ENCODE measurements at places on chromosomes 1 and 21. TPM values are rescaled to one million over a fixed set of nuclear protein-coding genes. Genes with fewer than 3 reads are reported as not detected.

DNA sequence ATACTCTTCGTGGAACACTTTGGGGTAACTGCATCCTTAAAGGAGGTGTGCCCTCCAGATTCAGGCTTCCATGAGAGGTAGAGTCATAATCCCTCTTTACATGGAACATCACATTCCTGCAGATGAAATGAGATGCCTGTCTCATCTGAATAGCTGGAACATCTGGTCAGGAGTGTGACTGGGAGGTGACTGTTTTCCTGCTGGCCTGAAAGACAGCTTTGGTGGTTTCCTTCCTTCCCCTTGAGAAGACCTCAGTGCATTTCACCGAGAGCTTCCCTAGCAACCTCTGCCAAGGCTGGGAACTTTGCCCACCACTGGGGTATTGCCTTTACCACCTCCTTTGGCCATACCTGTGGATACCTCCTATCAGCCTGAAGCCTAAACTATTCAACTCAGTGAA is 46.7 kb upstream of the GUCA2A start:
- DNase-seq = no peak

- no peak for DNase-seq
Observed at GRCh38 chr1:72634946-72635345, 352.6 kb upstream of the NEGR1 start.

USP48 gene
- total RNA-seq = 133 TPM

DNA sequence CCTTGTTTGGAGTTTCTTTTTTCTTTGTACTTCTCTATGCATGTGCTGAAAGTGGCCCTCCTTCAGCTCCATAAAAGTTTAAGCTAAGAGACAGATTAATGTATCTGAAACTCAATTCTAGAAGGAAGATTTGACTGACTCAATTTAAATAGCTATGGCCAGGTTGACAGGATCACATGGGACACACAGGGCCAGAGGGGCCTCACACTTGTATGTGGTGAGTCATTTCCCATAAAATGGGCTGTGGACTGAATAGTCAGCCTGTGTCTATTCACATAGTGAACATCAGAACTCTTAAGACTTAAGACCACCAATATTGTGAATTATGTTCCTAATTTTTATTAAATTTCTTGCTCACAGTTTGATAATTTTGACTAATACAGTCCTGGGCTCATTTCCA is 45.7 kb upstream of the DEPDC1 start:
- no peak for DNase-seq

DNA sequence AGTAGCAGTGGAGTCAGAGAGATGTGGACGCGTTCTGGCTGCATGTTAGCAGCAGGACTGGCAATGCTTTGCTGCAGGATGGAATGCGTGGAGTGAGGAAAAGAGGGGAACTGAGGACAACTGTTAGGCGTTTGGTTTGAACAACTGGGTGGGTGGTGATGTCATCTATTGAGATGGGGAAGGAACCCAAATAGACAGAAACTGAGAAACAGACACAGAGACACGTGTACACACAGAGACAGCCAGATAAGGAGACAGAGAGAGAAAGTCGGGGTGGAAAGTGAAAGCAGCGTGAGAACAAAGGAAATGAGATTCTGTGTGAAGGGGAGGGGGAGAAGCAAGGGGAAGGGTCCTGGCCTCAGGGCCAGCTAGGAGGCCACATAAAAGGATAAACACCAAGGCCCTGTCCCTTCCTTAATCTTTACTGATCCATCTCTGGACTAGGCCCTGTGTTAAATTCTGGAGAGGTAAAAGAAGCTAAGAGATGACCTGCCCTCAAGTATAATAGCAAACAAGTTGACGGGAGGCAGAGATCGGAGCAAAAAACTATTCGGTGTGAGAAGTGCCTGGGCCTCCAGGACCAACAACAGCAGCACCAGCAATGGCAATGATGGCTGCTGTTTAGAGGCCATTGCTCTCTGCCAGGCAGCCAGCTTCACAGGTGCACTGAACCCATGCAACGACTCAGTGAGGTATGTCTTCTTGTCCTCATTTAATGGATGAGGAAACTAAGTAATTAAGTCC is 31.6 kb downstream of the VWA5B1 start:
- DNase-seq = no peak

KLHDC9 gene
- not detected for total RNA-seq

DNA sequence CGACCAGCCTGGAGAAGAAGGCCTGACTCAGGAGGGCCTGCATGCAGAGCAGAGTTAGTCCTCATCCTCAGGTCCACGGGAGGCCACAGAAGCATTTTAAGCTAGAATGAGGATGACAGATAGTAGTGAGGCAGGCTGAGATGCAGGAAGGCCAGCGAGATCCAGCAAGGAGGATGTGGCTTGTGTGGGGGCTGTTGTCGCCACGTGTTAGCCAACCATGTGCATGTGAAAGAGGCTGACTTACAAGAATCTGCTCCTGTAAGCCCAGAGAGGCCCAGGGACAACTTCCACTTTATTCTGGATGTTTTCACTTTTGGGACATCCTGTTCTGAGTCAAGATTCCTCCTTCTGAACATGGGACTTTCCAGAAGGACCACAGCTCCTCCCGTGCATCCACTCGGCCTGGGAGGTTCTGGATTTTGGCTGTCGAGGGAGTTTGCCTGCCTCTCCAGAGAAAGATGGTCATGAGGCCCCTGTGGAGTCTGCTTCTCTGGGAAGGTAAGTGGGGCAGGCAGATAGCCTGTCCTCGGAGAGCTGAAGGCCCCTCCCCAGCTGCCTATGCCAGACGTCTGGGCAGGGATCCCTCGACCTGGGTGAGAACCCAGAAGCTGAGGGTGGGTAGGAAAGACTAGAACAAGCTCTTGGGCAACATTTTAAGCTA is at the start of gene SLAMF8:
Gene SLAMF8 (plus strand): TSS at position 433 of the 661 bp plus-strand sequence. CDS start 26 bp downstream, at position 459.
- no peak for DNase-seq

DNA sequence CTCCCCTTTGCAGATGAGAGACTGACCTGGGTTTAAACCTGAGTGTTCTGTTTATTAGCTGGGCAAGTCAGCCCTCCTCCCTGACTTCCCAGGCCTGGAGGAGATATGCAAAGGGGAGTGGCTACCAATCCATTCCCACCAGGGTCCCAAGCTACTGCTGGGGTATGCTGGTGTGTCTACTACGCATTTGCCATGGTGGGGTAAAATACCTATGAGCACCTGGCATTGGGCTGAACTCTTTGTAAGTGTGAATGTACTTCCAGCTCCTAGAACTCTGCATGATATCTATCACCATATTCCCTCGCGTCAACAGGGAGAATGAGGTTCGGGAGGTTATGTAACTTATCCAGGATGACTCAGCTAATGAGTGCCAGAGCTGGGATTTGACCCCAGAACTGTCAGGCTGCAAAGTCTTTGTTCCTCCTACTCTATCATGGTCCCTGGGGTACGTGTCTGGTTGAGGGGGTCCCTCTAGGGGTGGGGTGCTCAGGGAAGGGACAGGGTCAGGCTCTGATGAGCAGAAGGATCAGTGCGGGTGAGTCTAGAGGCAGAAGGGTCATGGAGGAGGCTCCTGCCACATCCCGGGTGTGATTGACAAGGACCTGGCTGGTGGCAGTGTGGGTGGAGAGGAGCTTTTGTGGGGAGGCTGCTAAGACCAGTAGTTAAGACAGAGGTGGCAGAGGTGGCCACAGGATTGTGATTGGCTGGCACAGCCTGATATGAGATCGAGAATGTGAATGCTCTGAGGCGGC is 16.7 kb downstream of the AMPD2 start:
- no peak for DNase-seq

DNA sequence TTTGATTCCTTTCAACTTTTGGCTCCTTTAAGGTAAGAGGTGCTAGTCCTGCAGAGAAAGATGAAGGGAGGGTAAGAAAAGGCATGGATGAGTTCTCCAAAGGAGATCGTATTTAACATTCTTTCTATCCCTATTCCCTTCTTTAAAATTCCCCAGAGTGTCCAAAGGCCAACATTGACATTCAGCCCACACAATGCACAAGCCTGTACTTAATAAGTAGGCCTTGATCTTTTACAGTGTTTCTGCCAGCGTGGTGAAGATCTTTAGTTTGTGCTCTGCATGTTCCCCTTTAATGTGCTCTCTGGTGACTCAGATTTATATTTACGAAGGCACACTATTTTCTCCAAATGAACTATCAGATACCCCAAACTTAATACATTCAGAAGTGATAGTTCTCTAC is 582.5 kb upstream of the RGS18 start:
- no peak for DNase-seq

LRRC39 gene
- 0.32 TPM for total RNA-seq

GRCh38 chr1:85555867-85556573 is 24.5 kb upstream of the CCN1 start:
- DNase-seq = no peak

MKNK1 gene
- total RNA-seq = 48.7 TPM

LCE2B gene
- total RNA-seq = not detected

- no peak for DNase-seq
Observed at GRCh38 chr1:111833334-111833733, 77.6 kb downstream of the DDX20 start.

DNA sequence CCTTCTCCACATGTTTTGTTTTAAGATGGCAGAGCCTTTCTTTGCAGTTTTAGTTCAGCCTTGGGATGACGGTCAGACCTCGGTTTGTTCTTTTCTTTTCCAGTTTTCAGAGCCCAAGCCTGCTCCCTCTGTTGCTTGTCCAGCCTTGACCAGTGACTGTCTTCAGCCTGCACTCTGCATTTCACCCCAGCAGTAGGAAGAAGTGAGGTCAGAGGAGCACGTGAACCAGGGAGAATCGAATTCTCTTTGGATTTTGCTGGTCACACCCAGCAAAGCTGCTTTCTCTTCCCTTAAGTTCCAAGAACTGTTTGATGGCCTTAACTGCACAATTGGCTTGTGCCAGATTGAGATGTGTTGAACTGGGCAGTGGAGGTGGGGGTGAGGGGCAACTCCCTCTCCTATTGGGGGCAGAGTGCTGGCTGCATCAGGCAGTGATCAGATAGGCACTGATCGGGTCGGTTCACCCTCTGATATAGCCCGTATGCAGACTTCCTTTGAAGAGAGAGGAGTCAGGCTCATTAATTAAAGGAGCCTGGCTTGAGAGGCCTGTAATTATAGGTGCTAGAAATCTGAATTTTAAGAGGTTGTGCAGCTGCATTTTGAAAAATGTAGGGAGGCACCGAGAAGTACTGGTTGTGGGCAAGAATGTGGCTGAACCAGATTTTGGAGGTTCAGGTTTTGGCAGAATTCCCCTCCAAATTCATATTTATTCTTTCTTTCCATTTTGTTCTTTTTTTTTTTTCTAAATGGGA is 42.4 kb downstream of the PEX14 start:
- no peak for DNase-seq

TLR5 gene
- not detected for total RNA-seq

GRCh38 chr1:202968895-202969295 is 1.8 kb upstream of the CYB5R1 start:
- DNase-seq = peak; percentile 36

GRCh38 chr1:64675718-64676345 is 69.0 kb upstream of the RAVER2 start:
- no peak for DNase-seq

GRCh38 chr1:108828074-108828961 is 28.6 kb downstream of the AKNAD1 start:
- peak; percentile 74 for DNase-seq

HUNK gene
- total RNA-seq = not detected

DNA sequence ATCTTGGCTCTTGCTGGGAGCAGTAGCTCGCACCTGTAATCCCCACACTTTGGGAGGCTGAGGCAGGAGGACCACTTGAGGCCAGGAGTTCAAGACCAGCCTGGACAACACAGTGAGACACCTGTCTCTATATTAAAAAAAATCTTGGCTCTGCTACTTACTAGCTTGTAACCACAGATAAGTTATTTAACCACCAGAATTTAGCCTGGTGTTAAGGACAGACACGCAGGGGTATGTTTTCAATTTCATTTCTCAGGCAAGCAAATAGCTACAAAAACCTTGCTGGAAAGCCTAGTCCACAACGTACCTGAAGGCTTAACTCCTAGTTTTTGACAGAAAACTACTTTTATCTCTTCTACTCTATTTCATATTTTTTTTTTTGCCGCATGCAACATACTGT is 24.8 kb upstream of the GFI1 start:
- no peak for DNase-seq

DNA sequence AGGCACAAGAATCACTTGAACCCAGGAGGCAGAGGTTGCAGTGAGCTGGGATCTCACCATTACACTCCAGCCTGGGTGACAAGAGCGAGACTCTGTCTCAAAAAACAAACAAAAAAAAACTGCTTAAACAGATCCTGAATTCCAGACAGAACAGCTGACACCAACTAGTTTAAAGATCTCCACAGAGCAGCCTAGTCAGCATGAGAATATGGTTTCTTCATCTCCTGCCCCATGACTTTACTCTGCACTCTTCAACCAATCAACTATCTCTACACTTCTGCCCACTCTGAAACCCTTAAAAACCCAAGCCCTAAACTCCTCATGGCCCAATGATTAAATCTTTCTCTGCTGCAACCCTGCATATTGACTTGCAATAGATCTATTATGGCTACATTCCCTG is 7.5 kb upstream of the PRRC2C start:
- DNase-seq = no peak

C8A gene
- not detected for total RNA-seq

GRCh38 chr1:53589043-53589887 is 130.1 kb downstream of the DMRTB1 start:
- DNase-seq = peak; percentile 28

AUNIP gene
- 10.6 TPM for total RNA-seq

DNA sequence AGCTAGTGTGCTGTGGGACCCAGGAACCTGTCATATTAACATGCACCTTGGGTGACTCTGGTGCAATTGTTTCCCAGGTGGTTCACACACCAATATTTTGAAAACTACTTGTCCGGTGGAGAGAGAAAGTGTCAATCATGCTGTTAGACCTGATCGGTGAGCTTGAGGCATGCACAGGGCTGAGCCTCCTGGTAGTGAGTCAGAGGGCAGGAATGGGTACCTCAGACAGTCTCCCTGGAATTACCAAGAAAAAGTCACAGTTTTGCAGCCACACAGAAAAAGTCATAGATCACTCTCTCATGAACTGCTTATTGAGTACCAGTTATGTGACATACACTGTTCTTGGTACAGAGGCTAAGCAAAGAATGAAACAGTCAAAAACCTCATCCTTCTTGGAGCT is 140.1 kb upstream of the NFIA start:
- no peak for DNase-seq

OVAAL gene
- not detected for total RNA-seq

DNA sequence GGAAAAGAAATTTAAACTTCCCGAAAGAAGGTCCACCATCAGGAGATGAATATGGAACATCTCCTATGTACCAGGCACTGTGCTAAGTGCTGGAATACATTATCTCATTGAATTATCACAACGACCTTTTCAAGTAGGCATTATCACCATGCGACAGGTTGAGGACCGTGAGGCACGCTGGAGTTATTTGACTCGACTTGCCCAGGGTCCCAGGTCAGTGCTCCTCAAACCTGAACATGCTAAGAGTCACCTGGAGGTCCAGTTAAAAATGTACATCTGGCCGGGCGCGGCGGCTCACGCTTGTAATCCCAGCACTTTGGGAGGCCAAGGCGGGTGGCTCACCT is 15.9 kb upstream of the AGTRAP start:
- DNase-seq = no peak

DNA sequence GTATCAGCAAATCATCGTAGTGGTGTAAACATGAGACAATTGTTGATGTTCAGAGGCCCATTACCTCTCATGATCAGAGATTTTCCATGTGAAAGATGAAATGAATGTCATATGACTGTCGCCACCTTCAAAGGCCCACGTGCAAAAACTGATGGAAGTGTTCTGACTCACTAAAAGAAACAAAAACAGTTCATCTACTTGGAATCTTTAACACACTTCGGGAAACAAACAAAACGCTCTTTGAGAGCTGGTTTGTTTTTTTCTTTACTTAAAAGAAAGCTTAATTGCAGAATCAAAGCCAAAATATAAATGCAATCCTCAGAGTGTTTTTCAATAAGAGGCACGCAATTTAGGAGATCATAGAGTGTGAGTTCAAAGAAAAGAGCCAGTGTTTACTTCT is 100.8 kb downstream of the PLPPR4 start:
- no peak for DNase-seq

GRCh38 chr1:92958203-92958970 is 2.9 kb downstream of the DIPK1A start:
- DNase-seq = no peak
